NCI-H2171 (cell line): ENCODE measurements at places on chromosomes 3 and 15.

- DNase-seq: peak; percentile 32
These were observed 12.1 kb upstream of the RTP2 start for GRCh38 chr3:187714404-187714979.

DNA sequence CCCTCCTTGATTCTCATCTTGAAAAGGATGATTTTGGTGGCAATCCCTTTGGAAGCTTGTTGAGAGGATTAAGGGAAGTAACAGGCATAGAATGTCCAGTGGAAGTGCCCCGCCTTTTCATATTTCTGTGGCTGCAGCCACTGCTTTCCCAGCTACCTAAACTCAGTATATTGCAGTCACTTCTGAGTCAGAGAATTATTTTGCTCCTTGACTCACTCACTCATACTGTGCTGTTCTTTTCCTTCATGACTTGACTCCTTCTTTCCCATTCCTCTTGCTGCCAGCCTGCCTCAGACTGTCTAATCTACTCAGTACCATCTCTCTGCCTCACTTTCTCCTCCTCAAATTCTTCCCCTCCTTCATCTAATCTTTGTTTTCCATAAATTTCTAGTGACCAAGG, 26.5 kb upstream of the POLR2M start:
- no peak for DNase-seq

DNA sequence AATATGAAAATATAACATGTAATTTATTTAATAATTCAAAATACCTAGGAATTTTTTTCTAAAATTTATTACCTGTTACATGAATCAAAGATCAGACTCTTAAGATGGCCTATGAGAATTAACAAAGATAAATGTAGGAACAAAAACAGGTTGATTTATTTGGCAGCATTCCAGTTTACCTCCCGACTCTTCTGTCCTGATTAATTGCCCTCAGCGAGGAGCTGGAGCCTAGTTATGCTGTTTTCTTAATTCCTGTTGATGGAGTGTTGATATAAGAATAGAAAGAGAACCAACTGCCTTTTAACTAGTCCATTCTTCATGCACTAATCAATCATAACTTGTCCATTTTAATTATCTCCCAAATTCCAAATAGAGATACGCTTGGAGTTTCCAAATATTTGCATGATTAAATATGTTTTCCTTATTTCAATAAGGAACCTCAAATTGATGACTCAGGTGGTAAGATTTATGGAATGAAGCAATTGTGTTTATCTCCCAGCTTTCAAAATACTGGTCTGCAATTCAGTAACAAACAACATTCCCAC, 10.6 kb upstream of the CPB1 start:
- DNase-seq: no peak

- DNase-seq: no peak
These were observed 47.3 kb upstream of the PGPEP1L start for GRCh38 chr15:99054892-99055291.

GRCh38 chr3:143307613-143308183, 188.1 kb downstream of the CHST2 start:
- DNase-seq: no peak

- DNase-seq: no peak
These were observed 2.5 kb downstream of the SNRK start for GRCh38 chr3:43288850-43289249.

DNA sequence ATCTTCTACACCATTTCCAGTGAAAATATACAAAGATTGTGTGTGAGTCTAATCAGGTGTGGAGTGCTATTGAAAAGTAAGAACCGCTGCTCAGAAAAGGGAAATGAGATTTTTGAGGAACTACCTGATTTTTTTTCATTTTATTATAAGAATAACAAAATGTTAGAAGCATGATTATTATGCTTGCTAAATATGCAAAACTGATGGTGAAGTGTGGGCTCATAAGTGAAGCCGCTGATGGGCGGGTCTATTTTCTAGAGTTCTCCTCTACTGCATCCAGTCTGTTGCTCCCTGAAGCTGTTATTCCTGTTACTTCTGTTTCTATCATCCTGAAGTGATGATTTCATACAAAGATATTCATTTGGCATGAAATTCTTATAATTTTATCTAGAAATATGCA, 612.0 kb downstream of the CADM2 start:
- DNase-seq: no peak

DNA sequence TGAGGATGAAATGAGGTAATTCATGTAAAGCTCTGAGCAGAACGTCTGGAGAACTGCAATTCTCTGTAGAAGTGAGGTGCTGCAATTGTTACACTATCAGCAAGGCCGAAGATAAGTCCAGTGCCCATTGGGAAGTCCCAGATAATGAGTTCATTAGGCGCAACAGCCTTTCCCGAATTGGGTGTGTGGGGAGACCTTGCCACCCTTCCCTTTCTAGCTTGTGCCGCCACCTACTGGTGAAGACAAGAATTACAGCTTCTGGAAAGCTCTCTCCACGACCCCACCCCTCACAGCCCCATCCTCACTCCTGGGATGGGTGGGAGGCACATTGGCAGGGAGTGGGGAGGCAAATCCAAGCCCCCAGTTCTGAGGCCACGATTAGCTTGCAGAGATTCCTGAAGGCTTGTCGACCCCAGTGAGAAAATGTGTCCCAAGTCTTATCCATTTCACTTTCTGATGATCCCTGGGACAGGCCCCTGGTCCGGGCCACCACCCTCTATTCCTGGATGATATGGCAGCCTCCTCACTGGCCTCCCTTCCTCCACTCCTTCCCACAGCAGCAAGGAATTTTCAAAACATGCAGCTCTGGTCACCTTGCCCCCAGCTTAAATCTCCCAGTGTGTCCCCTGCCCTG, 36.4 kb downstream of the FAM3D start:
- no peak for DNase-seq

DNA sequence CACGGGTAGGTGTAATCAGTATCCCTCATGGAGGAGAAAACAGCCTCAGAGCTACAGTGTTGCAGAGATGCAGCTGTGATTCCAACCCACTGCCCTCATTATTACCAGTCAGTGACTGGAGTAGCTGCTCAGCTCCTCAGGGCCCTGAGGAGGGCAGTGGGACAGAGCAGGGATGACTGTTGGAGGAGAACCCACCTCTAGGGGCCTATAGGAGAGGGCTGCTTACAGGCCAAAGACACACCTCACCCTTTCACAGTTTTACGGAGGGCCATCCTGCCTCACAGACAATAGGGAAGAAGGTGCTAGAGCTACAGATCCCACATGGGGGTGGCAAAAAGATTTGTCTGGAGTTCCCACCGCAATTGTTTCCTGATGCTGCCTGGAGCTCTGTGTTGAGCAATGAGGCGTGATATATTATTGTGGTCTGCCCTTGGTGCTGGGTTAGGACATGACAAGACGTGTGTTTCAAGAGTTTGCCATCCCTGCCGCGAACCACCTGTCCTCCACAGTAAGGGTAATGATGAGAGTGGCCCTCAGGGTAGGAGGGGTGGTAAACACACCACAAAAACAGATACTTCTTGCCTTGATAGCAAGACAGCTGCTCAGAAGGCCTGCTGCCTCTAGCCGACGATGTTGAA, 140.5 kb upstream of the TPM1 start:
- DNase-seq: peak; percentile 11

DNA sequence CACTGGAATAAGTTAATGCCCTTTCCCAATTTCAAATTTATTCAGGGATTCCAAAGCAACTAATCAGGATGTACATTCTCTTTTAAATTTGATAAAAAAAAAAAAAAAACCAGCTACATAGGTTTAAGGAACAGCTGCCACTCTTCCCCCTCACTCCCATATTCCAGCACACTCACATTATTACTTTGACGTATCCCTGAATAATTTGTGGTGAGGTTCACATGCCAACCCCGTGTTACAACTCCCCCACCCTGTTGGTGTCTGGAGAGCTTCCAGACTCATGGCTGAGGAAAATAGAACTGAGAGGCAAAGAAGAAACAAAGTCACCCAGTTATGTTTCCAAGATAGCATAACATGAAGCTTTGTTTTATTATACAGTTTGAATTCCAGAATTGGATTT, 300.5 kb upstream of the MME start:
- DNase-seq: no peak

DNA sequence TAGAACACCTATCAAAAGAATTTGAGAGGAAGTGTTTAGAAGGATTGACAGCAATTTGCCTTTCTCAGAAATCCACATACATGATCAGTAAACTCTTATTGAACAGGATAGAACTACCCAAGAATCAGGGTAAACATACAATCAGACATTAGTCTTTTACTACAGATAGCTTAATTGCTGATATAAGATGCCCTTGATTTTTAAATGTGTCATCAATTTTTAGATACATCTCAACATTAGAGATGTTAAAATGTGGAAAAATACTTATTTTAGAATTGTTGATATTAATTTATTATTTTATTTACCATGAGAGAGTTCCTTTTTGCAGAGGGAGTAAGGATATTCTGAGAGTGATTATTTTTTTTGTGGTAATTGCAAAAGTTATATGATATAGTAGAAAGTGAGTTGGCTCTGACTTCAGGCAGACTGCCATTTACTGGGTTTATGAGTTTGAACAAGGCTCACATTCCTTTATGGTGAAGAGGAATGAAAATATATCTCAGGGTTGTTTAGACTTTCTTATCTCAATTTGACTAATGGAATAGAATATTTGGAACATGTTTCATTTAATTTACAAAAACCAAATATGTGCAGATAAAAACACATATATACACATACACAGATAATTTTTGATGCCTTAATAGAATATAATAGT, 302.8 kb upstream of the GOLIM4 start:
- no peak for DNase-seq

- peak; percentile 47 for DNase-seq
These were observed 4.7 kb upstream of the GOLGA8B start for GRCh38 chr15:34588046-34588674.

GRCh38 chr15:48596415-48596814, 49.1 kb downstream of the FBN1 start:
- no peak for DNase-seq

- no peak for DNase-seq
These were observed 245.2 kb downstream of the EFHB start for GRCh38 chr3:19688767-19689166.

DNA sequence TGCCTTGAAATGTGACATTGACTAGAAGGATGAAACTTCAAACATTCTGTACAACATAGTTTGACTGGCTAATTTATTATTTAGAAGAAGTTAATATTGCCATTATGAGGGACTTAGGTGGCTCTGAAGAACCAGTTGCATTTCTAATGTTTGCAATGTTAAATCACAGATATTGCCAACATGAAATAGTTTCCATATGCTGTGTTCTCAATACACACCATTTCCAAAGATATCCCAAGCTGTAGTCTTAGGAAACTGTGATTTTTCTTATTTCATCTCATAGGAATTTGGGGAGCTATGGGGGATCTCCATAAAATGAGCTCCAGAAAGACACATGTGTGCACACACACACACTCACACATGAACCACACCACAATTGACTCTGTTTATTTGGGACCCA, 36.3 kb downstream of the ALG1L2 start:
- DNase-seq: no peak

DNA sequence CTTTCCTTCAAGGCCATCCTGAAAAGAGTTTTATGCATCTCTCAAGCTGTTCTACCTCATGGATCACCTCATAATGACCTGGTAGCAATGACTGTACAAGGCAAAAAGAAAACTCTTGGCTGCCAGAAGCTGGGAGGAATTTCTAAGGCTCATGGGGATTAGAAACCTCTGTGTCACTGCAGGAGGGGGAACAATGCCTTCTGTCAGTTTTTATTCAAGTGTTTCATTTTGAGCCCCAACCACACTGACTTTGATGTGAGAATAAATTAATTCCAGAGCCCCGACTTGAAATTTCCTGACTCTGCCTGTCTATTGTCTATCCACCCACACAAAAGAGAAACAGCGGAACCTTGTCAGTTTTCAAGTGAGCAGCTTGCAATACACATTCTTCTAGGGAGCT, 58.7 kb upstream of the MRPL3 start:
- no peak for DNase-seq

- no peak for DNase-seq
These were observed 55.2 kb downstream of the CNTN3 start for GRCh38 chr3:74559261-74559660.

- DNase-seq: no peak
These were observed 72.1 kb upstream of the ITGA11 start for GRCh38 chr15:68503791-68504680.

DNA sequence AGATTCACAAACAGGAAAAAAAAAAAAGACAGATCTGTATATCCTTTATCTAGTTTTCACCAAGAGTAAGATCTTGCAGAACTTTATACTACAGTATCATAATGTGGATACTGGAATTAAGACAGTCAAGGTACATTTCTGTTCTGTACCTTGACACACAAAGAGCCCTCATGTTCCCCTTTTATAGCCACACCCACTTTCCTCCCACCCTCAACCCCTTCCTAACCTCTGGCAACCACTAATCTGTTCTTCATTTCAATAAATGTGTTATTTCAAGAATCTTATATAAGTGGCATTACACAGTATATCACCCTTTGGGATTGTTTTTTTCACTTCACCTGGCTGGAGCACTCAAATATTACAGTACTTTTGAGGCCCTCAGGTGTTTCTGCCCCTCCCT, 3.6 kb upstream of the RAB6B start:
- DNase-seq: no peak

GRCh38 chr3:94336046-94336753, 273.3 kb downstream of the NSUN3 start:
- no peak for DNase-seq
